ENCODE measurements at places on chromosomes 6 and 20.

DNA sequence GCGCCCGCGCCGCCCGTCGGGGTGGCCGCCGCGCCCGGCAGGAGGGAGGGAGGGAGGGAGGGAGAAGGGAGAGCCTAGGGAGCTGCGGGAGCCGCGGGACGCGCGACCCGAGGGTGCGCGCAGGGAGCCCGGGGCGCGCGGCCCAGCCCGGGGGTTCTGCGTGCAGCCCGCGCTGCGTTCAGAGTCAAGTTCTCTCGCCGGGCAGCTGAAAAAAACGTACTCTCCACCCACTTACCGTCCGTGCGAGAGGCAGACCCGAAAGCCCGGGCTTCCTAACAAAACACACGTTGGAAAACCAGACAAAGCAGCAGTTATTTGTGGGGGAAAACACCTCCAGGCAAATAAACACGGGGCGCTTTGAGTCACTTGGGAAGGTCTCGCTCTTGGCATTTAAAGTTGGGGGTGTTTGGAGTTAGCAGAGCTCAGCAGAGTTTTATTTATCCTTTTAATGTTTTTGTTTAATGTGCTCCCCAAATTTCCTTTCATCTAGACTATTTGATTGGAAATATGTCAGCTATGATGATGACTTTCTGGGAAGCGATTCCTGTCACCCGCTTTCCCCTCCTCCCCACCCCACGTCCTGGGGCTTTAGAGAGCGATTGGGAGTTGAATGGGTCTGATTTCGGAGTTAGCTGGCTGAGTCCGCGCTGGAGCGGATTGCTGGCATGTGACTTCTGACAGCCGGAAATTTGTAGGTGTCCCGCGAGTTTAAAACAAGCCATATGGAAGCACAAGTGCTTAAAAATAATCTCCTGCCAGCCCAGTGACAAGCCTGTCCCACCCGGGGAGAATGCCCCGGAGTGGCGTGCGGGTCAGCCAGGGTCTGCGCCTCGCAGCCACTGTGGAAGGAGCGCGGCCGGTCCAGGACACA lies 1.1 kb downstream of the ESR1 start:
- no peak for DNase-seq

DNA sequence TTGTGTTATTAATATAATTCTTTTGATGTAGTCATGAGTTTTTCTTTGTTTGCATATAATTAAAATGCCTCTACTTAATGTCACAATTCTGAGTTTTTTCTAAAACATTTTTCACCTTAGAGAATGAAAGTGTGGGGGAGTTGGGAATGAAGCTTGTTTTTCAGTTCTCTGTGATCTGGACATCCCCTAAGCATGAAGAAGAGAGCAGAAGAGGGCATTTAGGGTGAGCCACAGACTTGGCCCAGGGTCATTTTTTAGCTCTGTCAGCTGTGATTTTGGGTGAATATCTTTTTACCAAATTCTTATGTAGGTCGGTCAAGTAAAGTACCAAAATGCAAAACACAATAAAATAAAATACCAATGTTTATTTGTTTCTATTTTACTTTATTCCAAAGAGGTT lies 3.9 kb downstream of the OTOR start:
- DNase-seq: no peak

- DNase-seq: peak; percentile 30
Measured at GRCh38 chr6:138272533-138273315, 54.4 kb upstream of the PBOV1 start.

DNA sequence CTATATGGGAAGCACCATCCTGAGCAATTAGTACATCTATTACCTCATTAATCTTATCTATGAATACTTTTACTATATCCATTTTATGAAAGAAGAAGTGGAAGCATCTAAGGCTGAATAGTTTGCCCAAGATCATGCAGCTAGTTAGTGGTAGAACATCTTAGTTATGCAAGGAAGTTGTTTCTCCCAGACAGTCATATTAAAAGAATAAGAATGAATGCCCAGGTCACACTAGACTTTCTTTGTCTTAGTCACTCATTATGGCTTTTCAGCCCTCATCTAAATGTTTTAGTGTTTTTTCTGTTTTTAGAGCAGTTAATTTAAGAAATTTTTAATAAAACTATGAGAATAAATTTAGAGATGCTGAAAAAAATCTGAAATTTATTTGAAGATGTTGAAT lies 517.5 kb downstream of the CDKAL1 start:
- DNase-seq: no peak

DNA sequence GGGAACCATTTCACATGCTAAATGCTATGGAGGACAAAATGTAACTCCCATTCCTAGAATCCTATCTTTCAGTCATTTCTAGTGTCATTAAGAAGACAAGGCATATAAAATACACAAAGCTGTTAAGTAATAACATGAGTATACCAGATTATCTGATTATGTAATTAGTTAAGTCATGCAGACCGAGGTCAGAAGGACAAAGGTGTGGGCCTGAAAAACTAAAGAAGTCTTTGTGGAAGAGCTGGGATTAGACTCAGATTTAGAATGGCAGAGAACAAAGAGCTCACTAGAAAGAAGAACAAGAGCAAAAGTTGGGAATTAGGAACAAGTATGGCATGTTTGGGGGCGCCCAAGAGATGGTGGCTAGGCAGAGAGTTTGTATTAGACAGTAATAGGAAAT lies 37.0 kb downstream of the EFHC1 start:
- DNase-seq: no peak

- no peak for DNase-seq
Measured at GRCh38 chr6:92586236-92586977, 833.0 kb downstream of the EPHA7 start.

DNA sequence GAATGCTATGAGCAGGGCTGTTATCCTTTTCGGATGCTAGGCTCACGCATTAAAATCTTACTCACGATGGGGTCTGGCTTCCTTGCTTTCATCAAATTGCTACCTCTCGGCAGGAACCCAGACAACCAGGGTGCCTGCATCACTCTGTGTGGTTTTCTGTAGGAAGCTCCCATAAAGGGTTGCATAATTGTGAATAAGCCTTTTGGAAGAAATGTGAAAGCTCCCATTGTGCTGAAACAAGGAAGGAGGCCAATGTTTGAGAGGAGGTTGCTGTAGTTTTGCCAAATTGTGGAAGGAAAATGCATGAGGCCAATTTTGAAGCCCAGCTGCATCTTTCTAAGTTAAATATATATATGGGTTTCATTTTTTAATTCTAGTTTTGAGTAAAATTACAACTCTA lies 615.5 kb downstream of the C6orf118 start:
- no peak for DNase-seq

DNA sequence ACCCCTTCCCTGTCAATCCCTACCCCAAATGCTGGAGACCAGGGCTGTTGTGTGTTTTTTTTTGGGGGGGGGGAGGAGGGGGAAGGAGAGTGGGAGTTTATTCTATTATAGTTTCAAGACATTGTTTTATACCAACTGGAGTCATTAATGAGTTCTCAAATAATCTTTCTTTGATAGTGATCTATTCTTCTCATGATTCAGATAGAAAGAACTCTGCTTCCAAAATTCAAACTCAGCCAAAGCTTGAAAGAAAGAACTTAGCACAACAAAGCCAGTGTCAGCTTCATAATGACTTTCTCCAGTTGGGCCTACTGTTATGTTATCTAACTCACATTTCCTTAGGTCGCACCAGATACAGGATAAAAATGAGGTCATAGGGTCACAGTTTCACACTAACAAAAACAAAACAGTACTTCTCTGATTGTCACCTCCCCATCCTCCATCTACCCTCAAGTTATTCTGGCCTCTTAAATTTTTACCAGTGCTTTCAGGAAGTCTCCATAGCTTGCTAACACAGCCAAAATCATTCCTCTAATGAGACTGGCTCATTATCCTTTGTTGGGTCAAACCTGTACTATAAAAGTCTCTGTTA lies 19.0 kb upstream of the MAP3K7 start:
- no peak for DNase-seq

DNA sequence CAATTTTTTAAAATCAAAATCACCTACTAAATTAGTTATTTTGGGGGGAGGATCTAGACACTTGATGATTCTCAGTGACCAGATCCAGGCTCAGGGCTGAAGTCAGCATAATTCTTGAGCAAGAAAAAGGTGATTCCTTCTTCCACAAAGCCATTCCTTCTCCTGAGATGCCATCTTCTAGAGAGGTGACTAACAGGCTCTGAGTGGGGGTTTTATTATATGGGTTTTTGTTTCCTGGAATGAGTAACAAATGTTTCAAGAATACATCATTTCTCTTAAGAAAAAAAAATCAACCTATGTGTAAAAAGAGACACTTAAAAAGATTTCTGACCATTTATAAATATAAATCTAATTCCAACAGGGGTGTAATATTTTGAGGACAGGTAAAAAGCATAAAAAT lies 154.3 kb downstream of the NFATC2 start:
- DNase-seq: no peak

DNA sequence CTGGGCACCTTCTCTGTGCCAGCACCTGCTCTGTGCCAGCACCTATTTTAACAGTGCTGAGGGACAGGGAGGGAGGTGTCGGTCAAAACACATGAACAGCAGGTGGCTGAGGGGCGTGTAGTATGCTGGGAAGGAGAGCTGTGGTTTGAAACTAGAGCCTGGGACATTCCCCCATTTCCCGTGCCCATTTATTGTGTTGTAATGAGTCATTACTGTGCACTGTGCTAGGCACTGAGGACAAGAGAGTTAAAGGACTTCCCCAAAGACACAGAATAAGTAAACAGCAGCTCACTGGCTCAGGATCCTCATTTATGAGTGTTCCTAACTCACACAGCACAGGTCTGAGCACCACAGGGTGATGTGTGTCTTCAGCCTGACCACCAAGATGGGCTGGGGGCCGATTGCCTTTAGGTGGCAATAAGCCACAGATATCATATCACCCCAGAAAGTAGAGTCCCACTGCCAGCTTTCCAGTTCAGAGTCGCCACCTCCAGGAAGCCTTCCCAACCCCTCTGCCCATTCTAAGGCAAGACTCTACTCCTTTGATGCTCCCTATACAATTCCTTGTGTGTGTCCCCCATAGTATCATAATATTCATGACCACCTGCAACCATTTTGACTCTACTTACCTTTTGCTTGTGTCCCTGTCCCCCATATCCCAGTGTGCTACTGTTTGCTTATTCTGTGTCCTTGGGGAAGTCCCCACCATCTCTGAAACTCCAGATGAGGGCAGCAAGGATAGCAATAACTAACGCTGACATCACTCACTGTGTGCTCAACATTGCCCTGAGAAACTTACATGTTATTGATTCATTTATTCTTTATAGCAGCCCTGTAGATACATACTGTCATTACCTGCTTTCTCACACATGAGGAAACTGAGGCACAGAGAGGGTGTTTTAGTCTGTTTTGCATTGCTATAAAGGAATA lies 87.3 kb downstream of the TOX2 start:
- no peak for DNase-seq

- DNase-seq: no peak
Measured at GRCh38 chr6:2658788-2659187, 91.9 kb downstream of the MYLK4 start.

- no peak for DNase-seq
Measured at GRCh38 chr20:43472671-43473380, 15.1 kb downstream of the SRSF6 start.

GRCh38 chr6:123415844-123416468 lies 220.8 kb downstream of the TRDN start:
- peak; percentile 52 for DNase-seq

DNA sequence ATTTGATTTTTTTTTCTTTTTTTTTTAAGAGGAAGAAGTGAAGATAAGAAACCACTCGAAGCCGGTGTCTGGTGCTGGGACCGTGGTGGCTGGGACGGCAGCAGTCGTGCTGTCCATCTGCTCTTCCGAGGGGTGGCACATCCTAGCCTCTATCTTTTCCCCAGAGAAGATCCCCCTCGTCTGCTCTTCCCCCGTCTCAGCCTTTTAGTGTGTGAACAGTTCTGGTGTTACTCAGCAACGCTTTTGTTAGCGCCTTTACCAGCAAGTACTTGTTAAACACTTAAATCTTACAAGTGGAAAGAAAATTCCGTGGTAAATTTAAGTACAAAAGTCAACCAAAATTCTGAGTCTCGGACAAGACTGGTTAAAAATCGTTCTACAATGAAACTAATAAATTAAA lies 90.1 kb downstream of the RSPH3 start:
- no peak for DNase-seq

GRCh38 chr20:17505636-17506517 lies 25.3 kb downstream of the BFSP1 start:
- peak; percentile 62 for DNase-seq

- peak; percentile 40 for DNase-seq
Measured at GRCh38 chr6:139027620-139028182, 844 bp upstream of the ABRACL start.

GRCh38 chr6:56766139-56766805 lies 123.6 kb upstream of the DST start:
- DNase-seq: no peak

DNA sequence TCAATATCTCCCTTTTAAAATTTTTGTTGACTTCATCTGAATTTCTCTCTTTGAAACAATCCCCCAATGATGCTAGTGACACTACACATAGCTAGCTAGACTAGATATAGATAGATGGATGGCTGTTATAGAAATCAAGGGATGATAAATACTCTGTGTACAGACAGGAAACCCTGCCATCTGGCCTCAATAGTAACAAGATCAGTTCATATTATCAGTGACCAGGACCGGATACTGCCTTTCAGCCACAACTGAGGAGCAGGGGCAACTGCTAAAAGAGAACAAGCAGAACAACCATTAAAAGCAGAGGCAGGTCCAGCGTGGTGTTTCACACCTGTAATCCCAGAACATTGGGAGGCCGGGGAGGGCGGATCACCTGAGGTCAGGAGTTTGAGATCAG lies 118.3 kb upstream of the FAM184A start:
- no peak for DNase-seq

DNA sequence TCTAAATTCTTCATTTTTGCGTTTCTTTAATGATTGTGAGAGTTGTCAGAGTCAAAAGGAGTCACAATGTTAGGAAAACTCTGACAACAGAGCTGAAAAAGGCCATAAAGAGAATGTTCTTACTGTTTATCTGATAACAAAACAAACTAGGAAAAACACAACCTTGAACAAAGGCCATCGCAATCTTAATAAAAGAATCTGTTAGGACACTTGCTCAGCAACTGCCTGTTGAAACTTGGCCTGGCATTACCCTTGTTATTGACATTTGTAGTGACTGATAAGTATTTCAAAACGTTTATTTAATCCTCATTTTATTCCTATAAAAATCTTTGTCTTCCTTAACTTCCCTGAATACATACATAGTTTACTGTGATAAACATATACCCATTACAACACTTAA lies 15.7 kb downstream of the GSTA1 start:
- DNase-seq: no peak

All from brain microvascular endothelial cell (primary cell).